Activated CD4-positive, alpha-beta T cell treated with anti-CD3 and anti-CD28 coated beads, Interleukin-2, amount 10 ng/mL, durations not matched to agents 24 days and 14 days (primary cell): ENCODE measurements at places on chromosomes 3 and 15.

GRCh38 chr3:74410276-74410941, 204.1 kb downstream of the CNTN3 start:
- no peak for DNase-seq

DNA sequence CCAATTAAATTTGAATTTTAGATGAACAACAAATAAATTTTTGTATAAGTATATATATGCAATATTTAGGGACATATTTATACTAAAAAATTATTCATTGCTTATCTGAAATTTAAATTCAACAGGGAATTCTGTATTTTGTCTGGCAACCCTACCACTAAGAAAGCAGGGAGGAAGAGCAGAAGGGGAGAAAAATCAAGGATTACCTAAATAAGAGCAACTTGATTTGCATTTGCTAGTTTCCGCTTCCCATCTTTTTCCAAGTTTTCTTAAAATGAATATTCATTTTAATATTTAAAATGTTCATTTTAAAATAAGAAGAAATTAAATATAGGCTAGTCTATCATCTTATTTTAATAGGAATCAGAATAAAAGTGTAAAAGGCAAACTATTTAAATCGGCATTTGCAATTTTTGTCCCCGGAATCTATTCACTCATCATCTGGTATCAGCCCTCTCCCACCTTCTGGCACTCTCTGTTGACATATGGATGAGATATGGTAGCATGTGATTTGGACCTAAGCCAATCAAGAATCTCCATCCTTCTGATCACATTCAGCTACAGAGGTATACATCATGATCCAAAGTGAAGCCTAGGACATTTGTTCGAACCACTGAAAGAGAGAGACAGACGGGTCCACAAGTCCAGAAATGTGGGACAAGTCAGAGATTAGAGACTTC, 82.6 kb downstream of the TRANK1 start:
- DNase-seq: no peak

DNA sequence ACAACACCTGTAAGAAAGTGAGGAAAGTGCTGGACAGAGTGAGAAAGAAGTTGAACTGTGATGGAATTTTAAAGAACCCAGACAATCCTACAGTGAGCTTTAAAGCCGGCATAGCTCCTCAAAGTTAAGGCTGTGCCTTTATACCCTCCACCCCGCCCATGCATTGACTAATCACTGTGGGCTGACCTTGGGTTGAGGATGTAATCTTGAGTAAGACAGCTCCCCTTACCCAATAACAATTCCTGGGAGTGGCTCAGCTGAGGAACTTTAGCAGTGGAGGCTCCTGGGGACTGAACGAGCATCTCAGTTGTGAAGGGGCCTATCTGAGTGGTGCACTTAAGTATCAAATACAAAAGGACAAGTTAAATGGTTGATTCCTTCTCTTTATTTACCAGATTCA, 35.7 kb upstream of the ZNF770 start:
- DNase-seq: no peak

- DNase-seq: peak; percentile 91
These were observed at the start of gene KLHL6 for GRCh38 chr3:183555541-183556081. TSS of gene KLHL6 (minus strand) at chr3:183555706. CDS start at chr3:183555653, 53 bp downstream.

DNA sequence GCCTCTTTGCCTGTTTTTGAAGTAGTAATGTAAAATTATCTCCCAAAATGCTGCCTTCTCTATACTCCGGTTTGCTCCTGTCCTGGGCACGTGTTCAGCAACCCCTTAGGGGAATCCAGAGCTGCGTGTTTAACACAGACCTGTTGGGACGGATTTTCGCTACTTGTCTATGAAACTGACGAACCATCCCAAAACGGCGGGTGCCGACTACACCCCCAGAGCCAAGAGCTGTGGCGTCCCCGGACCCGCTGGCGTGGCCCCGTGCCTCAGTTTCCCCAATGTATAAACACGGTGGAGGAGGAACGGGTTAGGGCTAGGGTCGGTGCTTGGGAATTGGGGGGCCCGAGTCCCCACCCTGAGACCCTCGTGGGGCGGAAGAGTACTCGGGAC, 473 bp downstream of the FHIT start:
- DNase-seq: peak; percentile 74

DNA sequence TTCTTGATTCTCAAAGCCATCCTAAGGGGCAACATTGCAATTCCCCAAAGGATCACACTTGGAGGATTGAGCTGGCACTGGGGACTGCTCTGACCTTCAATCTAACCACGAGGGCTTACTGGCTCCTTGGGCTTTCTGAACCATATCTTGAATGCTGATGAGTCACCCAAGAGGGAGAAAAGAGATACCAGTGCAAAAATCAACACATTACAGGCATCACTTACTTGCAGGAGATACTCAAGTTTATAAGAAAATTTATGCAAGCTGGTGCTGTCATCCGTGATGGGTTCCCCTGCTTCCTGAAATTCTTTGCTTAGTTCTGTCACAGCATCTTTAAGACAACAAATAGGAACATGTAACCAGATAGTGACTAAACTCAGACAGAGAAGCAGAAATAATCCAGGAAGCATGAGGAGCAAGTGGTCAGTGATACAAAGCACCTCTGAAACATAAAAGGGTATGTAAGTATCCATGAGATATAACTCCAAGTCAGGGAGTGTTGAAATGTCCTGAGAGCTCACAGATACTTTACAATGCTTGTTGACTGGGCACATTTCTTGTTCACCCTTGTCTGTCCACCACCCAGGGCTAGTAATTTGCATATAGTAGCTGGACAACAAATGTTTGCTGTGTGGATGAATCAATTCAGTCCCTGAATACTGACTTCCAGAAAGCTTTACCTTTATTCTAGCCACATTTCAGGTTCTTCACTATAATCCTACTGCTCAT, 14.1 kb downstream of the FYCO1 start:
- no peak for DNase-seq

GRCh38 chr3:108320746-108321350, 24.5 kb downstream of the HHLA2 start:
- DNase-seq: no peak

- DNase-seq: no peak
These were observed 31.9 kb downstream of the TNIK start for GRCh38 chr3:171428321-171428787.

- DNase-seq: peak; percentile 37
These were observed 91.1 kb upstream of the ALDH1A3 start for GRCh38 chr15:100788418-100789105.

GRCh38 chr15:64634576-64635498, 140.6 kb downstream of the RBPMS2 start:
- DNase-seq: peak; percentile 80

DNA sequence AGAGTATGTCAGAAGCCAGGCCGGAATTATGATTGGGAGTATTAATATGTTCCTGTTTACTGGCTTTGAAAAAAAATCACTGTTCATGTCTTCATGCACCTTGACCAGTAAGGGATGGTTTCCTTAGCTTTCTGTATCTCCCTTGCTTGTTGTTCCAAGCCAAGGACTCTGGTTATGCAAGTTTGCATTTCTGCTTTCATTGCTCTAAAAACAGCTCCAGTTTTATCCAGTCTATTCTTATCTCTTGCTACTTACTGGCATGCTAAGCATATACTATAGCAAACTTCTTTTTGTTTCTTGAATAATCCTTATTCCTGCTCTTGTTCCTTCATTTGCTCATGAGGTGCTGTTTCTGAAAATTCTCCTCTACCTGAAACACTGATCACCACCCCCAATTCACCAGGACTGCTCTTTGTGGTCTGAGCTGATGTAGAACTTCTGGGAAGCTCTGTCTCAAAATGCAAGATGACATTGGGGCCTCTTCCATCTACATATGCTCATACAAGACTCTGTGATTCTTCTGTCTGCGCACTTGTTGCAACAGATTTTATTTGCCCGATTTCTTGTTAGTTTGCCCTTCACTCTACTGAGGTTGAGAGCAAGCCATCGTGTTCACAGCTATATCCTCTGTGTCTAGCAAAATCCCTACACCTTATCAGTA, 173.0 kb downstream of the EBLN2 start:
- no peak for DNase-seq

DNA sequence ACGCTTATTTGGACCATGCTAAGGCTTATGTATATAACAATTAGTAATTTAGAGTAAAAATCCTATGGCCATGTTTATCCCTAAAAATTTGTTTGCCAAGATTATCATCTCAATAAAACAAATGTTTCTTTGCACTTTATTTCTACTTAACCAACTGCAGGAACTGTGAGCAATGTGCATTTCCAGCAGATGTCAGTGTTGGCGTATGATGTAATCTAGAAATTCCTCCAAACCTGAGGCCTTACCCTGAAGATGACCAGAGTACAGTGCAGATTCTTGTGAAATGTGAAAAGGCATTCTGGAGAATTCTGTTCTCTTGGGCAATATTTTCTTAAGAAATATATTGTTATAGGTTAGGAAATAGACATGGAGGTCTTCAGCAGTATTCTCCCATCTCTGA, 205.9 kb downstream of the MBNL1 start:
- peak; percentile 72 for DNase-seq

DNA sequence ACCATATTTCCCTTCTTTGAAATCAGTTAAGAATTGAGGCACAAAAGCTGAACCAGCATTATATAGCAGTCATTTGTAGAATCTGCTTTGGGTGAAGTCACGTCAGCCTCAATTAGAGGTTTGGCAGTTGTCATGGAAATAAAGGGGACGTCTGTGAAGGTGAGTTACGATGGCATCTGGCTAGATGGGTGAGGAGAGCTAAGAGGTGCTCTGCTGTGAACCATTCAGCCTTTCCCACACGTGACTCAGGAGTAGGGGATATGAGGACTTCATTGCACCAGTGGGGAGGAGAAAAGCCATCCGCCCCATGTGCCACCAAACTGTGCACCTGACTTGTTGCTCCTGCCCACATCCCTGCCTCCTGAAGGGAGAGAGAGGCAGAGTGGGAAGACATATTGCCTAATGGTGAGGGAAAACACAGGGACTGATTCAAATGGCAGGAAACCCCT, 2.8 kb upstream of the C15orf40 start:
- DNase-seq: peak; percentile 58
